ENCODE measurements at places on chromosomes 4 and X.

DNA sequence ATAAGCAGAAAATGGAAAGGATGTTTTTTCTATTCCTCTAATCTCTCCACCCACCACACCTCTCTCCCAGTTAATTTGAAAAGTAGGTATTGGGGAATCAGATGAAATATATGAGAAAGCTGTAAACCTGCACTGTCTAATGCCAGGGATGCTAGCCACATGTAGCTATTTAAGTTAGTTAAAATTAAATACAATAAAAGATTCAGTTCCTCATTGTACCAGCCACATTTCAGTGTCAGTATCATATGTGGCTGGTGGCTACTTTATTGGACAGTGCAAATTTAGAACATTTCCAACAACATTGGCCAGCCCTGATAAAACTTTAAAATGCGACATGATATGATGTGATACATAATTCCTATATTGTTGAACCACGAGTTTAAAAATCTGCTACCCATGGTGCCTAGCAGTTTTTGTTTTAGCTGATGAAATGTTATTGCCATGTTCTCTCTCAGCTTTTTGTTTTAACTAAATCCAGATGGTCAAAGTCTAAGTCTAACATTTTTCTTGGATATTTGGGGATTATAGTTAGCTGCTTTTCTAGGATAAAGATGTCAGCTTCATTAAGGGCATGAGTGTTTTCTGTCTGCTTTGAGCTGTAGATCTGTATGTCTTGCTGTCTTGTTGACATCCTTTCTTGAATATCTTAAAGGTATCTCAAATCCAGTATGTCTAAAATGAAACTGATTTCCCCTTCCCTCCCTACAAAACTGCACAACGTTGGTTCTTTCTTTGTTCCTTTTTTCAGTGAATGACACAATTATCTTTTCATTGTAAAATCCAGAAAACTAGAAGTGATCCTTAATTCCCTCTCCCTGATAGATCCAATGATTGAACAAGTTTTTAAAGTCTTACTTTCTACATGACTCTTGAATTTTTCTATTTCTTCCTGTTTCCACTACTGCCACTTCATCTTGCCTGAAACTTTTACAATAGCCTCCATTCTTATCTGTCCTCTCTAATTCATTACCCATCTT, 6.2 kb downstream of the ARFIP1 start:
- no peak for DNase-seq

DNA sequence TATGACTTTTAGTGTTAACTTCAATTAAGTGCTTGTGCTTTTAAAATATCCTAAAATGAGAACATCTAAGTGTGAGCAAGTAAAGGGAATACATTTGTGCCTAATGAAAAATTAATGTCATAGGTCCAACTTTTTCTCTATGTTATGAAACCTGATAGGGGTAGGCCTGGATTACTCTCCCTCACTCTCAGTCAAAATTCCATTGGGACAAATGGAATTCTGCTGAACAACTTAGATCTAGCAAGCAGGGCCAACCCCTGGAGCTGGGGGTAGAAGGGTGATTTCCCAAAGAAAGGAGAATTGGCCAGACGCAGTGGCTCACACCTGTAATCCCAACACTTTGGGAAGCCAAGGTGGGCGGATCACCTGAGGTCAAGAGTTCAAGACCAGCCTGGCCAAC, 67.4 kb downstream of the EDNRA start:
- DNase-seq = no peak

GRCh38 chrX:19863212-19863856, 24.1 kb downstream of the SH3KBP1 start:
- no peak for DNase-seq

GRCh38 chrX:14899607-14900006, 26.4 kb downstream of the MOSPD2 start:
- no peak for DNase-seq

GRCh38 chrX:38999967-39000745, 198.9 kb downstream of the MID1IP1 start:
- DNase-seq = no peak

- DNase-seq = no peak
Observed at GRCh38 chr4:185811509-185812364, at the start of gene SORBS2. TSS of gene SORBS2 (minus strand) at chr4:185812194. CDS start at chr4:185690571, 121,623 bp downstream.

- DNase-seq = no peak
Observed at GRCh38 chr4:28508636-28509035, 1648.0 kb downstream of the STIM2 start.

DNA sequence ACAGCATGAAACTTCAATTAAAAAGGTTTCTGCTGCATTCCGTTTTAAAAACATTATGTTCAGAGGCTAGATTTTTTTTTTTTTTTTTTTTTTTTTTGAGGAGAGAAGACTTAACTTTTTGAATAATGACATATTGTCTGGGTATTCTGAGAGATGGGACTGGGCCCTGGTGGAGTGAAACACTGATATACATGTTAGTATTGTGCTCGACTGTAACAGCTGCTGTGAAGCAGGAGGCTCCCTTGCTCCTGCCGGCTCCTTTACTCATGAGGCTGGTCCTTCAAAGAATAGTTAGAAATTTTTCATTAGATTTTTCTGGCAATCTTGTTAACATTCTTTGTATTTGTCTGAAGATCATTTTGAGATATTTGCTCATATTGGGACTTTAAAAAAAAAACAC, 73.3 kb downstream of the TMEM131L start:
- DNase-seq = no peak

GRCh38 chrX:51614353-51615012, 4.2 kb downstream of the CENPVL3 start:
- DNase-seq = no peak

DNA sequence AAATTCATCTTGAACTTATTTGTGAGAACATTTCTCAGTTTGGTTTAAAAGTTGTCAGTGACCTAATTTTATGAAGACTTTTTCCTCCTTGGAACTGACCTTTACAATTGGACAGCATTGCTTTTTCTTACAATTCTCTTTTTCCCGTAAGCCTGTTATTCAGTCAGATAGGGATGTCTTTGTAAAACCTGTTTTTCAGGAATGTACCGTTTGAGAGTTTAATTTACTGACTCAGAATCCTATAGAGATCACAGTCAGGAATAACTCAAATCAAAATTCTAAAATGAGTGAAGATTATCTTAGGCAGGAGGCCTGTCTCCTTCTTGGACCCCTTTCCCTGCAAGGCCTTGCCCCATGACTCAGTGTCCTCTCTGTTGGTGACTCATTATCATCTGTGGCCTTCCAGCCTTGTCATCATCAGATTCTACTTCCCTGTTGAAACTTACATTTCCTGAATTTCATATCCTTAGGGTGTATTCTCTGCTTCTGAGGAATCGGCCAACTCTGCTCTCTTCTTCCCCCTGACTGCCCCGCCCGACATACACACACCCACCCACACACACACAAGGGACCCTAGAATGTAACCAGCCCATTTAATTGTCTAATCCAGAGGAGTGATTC, 99.8 kb downstream of the ARHGAP10 start:
- no peak for DNase-seq

DNA sequence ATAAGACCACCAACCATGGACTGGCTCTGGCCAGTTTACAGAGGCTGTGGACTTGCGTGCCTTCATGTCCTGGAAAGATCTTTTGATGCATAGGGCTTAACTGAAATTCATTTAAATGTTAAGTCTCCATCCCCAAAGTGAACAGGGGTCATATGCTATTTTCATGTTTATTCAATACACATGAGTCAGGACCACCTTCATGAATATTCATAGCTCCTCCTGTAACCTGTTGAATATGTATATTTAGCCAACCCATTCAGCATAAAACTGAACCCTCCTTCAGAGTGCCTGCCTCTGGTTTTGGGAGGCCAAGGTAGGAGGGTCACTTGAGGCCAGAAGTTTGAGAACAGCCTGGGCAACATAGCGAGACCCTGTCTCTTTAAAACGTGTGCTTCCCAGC, 7.1 kb downstream of the CTPS2 start:
- no peak for DNase-seq

- DNase-seq = no peak
Observed at GRCh38 chr4:177718514-177718913, 276.3 kb upstream of the AGA start.

DNA sequence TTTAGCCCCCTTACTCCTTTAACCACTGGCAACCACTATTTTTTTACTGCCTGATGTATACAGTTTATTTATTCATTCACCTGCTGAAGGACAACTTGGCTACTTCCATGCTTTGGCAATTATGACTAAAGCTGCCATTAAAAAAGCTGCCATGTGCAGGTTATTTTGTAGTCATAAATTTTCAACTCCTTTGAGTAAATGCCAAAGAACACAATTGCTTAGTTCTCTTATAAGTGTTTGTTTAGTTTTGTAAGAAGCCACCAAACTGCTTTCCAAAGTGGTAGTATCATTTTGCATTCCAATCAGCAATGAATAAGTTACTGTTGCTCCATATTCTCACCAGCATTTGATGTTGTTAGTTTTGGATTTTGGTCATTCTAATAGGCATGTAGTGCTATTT, 1831.8 kb downstream of the PCDH7 start:
- no peak for DNase-seq

DNA sequence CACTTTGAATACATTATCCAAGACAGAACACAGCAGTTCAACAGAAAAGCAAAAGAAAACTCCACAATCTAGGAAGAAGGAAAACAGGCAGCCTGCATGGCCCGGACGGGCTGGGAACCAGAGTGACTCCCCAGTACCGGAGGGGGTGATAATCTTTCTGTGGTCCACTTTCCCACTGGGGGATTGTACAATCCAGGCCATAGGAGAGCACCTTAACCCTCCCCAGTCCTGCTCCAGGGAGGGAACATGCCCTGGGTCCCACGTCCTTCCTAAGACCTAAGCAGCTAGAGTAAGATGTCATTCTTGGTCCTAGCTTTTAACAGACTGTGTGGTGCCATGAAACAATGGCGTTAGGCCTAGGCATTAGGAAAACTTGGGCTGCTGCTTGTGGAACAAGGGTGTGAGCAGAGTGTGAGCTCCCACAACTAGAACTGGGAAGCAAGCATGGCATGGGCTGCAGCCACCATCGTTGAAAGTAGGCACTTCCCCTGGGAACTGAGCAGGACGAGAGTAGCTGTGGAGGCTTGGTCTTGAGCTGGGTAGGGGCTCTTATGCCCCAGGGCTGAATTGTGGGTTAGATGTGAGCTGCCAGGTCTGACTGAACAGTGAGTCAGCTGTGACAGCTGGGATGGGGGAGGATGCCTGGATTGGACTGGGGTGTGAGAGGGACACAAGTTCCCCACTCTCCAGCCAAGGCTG, 42.4 kb downstream of the NAT8L start:
- DNase-seq = no peak

GRCh38 chr4:36320117-36320896, 38.9 kb downstream of the DTHD1 start:
- DNase-seq = no peak

DNA sequence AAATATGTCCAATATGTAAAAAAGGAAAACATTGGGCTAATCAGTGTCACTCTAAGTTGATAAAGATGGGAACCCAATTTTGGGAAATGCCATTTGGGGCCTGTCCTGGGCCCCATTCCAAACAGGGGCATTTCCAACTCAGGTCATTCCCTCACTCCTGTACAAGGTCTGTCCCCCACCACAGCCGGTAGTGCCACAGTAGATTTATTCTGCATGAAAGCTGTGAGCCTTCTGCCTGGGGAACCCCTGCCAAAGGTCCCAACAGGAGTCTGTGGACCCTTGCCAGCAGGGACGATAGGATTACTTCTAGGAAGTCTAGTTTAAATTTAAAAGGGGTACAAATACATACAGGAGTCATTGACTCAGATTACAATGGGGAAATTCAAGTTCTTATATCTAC, 317.6 kb upstream of the GNPDA2 start:
- DNase-seq = no peak

DNA sequence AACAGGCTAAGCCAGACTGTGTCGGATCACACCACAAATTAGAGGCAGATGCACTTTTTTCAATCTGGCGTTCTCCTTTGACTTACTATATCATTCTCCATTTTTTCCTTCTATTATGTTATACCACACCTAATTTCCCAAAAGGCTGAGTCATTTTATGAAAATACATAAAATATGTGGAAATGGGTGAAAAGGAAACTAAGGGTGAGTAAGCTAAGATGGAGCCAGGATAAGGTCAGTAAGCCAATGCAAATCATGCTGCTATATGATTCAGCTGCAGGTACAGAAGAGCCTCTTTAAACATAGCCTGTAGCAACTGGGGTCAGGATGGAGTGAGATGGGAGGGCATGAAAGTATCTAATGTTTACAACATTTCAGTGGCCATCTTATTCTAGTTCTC, 94.0 kb upstream of the TEX13A start:
- no peak for DNase-seq

GRCh38 chrX:130915302-130915701, 12.3 kb upstream of the ENOX2 start:
- no peak for DNase-seq

- DNase-seq = no peak
Observed at GRCh38 chr4:97845758-97846157, 297.5 kb downstream of the STPG2 start.

- no peak for DNase-seq
Observed at GRCh38 chrX:50707955-50708699, 105.9 kb downstream of the SHROOM4 start.

DNA sequence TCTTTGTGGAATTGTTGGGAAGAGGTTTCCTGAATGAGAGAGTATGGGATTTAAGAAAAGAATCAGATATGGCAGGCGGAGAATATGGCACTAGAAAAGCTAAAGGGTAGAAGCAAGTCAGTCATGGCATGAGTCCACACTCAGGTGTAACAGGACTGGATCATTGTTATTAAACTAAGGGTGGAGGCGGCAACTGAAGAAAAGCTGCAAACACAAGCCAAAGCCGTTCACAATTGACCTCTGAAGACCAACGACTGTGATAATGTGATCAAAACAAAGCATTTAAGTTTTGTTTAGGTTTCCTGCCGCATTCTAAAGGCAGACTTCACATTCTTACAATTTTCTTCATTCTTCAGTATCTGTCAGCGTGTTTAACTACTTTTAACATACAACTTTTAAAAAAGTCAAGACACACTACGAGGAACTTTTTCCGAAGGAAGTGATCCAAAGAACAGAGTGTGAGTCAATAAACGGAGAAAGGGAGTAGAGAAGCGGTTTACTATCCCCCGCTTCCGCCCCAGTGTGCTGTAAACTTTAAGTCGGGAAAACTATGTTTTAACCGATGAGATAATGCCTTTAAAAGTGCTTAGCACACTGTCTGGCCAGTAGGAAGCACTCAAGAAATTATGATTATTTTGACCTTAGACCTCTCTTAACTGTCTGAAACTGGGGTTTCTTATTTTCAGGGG, 909 bp upstream of the SLAIN2 start:
- DNase-seq = no peak

DNA sequence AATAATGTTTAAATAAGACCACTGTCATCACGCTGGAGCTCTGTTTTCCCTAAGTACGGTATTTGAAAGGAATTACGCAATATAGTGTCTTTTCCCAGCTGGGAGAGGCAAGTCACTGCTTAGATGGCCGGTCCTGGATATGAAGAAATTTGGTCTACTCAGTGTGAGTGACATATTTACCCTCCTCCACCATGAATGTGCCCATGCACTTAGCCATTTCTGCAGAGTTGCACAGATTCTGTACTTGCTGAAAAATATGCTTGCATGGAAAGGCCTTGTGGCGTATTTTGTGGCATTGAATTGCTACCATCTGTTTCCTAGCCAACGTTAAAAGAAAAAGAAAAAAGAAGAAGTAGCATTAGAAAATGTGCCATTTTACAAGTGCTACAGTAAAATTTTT, 73.1 kb downstream of the ADGRL3 start:
- DNase-seq = no peak
